NCI-H1436 (cell line): ENCODE measurements at places on chromosomes 5 and 9.
A peak's percentile ranks its signal among the peaks of the same experiment; 100 is the strongest.

DNA sequence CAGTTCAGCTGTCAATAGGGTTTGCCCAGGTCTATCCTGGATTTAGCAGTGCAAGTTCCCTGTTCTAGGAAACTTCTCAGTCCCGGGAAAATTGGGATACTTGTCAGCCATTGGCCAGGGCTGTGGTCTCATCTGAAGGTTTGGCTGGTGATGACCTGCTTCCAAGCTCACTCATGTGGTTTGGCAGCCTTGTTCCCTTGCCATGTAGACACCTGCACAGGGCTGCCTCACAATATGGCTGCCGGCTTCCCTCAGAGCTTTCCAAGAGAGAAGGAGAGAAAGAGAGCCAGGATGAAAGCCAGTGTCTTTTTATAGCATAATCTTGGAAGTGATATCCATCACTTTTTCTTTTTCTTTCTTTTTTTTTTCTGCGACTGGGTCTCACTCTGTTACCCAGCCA lies 37.7 kb upstream of the HMCN2 start:
- DNase-seq = no peak

DNA sequence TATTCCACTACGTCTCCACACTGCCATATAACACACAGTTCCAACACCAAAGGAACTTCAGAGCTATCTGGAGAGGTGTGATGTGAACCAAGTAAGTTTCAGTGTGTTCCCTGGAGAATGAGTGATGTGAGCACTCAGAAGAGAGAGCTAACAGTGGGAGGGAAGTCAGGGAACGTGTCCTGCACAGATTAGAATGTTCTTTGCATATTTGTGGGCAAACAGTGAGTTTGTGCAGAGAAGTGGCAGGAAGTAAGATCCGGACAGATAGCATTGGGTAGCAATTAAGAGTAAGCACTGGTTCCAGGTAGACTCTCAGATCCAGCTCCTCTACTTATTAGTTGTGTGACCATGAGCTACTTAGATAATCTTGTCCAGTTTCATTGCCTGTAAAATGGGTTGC lies 206.4 kb downstream of the PDZD2 start:
- no peak for DNase-seq

DNA sequence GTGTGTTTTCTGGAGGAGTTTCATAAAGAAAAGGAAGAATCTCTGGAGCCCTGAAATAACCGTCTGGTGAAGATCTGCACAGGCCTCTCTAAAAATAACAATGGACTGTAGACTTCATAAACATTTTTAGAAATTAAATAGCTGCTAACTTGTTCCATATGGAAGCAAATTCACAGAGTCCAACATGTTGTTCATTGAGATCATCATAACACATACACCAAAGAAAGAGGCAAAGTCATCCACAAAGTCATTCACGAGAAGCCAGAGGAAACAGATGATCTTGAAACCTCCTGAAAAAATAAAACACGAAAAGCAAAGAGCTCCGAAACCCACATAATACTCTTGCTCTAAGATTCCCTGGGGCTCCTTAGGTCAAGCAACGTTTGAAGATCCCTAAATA lies 347.8 kb downstream of the EFNA5 start:
- DNase-seq = no peak

DNA sequence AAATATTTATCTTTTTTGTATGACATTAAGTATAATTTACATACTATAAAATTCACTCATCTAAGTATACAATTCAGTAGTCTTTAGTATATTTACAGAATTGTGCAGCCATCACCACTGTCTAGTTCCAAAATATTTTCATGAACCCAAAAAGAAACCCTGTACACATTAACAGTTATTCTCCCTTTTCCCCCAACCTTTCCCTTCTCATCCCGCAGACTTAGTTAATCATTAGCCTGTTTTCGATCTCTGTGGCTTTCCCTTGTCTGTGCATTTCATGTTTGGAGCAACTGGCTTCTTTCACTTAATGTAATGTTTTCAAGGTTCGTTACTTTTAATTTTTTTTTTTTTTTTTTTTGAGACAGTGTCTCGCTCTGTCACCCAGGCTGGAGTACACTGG lies 37.5 kb downstream of the MTREX start:
- no peak for DNase-seq

- DNase-seq = no peak
Observed at GRCh38 chr5:150619359-150620230, 20.9 kb upstream of the SYNPO start.

GRCh38 chr9:137108608-137109249 lies 5.8 kb downstream of the DPP7 start:
- DNase-seq = no peak

- DNase-seq = no peak
Observed at GRCh38 chr5:119341452-119342349, 14.1 kb upstream of the TNFAIP8 start.

- DNase-seq = no peak
Observed at GRCh38 chr5:170711300-170711699, 72.2 kb upstream of the GABRP start.

DNA sequence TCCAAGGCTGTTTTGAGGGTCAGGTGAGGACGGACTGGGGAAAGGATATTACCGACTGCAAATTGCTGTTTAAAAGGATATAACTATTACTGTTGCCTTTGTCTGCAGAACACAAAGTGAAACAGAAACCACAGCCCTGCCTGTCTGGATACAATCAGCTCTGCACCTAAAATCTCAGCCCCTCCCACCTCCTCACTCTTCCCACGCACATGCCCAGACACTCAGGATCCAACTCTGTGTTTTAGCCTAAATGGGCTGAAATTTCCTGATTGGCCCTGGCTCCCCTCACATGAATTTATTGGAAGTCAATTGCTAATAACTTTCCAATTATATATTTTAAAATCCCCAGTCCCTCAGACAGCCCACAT lies 176.3 kb upstream of the PPP1R26 start:
- no peak for DNase-seq

DNA sequence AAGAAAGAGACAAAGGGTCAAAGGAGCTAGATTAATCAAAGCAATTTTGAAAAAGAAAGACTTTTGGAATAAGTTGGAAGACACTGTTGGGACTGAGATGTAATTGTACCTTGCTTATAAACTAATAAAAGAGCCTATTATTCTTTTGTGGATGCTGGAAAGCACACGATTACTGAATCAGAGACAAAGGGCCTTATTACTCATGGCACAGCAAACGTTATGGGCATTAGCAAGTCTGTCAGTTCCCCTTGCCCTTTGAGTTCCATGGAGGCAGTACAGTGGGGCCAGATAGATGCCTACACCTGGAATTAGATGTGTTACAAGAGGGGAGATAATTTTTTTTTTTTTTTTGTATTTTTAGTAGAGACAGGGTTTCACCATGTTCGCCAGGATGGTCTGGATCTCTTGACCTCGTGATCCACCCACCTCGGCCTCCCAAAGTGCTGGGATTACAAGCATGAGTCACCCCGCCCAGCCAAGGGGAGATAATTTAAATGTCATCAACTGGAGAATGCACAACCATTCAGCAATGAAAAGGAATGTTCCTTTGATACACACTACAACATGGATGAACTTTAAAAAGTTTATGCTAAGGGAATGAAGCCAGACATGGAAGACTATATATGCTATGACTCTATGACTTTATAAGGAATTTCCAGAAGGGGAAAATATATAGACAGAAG lies 128.9 kb downstream of the STARD4 start:
- no peak for DNase-seq

- peak; percentile 3 for DNase-seq
Observed at GRCh38 chr5:33299621-33300208, 141.1 kb upstream of the TARS1 start.

GRCh38 chr9:113187929-113188595 lies 33.0 kb downstream of the FKBP15 start:
- DNase-seq = no peak

DNA sequence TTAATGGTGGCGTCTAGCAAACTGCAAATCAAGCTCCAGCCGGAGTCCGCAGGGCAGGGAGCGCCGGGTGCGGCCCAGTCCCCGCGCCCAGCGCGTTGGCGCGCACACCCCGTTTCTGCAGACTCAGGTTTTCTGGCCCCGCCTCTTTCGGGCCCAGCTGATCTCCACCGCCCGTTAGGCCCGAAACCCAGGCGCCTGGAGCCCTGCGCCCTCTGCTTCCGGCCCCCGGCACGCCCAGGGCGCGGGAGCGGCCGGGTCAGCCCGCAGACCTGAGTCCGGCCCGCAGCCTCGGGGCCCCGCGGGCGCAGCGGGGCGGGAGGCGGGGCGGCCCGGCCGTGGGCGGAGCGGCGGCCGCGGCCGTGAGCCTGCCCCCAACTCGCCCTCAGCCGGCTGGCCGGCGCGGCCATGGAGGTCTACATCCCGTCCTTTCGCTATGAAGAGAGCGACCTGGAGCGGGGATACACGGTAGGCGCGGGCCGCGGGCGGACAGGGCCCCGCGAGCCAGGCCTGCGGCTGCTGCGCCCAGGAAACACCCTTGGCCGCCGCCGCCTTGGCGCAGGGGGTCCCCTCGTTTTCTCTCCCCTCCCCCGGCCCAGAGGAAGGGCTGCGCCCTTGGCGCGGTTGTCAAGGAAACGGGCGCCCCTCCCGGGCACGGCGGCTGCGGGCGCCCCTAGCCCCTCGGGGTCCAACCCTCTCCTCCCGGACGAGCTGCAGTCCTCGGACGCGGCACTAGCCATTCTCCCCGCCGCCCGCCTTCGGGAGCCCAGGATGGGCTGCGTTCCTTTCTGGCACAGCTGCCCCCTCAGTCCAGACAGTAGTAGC lies at the start of gene SNX24:
TSS of gene SNX24 (plus strand) at position 385 of the 822 bp plus-strand sequence. CDS start at position 406, 21 bp downstream.
- peak; percentile 58 for DNase-seq

DNA sequence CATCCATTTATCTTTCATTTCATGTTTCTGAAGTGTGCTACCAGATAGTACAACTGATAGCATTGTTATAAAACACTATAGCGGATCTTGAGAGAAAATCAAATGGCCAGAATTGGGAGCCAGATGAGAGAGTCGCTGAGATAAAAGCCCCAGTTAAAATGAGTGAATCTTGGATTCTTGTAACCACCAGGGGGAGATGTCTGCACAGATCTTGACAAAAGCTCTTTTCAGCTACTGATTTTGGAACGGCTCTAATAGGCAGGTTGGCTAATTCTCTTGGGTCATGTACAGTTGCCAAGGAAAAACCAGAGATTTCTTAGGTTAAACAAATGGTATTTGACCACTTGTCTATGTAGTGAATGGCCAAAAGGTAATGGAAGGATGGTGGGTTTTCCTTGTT lies 21.7 kb downstream of the F2RL2 start:
- peak; percentile 23 for DNase-seq

- no peak for DNase-seq
Observed at GRCh38 chr9:124409410-124409809, 5.8 kb downstream of the PSMB7 start.

DNA sequence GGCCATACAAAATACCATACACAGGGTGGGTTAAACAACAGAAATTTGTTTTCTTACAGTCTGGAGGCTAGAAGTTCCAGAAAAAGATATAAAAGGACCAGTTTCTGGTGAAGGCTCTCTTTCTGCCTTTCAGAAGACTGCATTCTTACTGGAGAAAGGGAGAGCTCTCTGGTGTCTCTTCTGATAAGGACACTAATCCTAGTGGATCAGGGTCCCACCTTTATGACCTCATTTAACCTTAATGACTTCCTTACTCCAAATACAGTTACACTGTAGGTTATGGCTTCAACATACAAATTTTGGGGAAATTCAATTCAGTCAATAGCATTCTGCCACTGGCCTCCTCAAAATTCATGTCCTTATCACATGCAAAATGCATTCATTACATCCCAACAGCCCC lies 351.9 kb upstream of the POU5F2 start:
- no peak for DNase-seq

DNA sequence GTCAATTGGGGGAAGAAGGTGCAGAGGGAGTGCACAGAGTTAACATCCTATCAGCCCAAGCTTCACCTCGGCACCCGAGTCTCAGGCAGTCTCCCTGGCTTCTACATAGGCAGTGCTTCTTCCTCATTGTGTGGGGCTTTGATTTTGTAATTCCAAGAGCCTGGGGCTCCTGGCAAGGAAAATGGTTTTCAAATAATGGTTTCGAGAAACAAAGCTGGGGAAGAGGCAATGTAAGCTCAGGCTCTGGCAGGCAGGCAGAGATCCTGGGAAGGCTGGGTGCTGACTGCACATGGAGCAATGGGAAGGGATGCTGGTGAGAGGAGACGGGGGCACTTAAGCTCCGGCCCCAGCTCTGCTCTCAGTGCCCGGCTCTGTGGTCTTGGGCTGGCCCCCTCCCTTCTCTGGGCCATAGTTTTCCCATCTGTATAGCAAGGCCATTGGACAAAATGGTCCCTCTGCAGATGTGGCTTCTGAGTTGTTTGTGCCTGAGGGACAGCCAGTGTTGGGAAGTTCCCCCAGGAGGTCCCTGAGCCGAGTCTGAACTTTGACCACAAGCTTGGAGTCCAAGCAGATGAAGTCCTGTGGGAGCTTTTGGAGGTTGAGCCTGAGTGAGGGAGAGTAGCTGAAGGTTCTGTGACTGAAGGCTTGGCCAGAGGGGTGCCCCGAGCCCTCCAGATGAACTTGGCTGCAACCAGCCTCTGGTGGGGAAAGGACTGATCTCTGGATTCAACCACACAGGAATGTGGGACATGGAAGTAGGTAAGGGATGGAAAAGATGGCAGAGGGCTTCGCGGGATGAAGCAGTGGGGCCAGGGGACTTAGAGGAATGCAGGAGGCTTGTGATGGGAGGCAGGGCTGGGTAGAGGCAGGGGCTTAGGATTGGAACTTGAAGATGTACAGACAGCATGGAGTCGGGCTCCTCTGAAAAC lies 28.5 kb upstream of the IL17B start:
- DNase-seq = no peak

DNA sequence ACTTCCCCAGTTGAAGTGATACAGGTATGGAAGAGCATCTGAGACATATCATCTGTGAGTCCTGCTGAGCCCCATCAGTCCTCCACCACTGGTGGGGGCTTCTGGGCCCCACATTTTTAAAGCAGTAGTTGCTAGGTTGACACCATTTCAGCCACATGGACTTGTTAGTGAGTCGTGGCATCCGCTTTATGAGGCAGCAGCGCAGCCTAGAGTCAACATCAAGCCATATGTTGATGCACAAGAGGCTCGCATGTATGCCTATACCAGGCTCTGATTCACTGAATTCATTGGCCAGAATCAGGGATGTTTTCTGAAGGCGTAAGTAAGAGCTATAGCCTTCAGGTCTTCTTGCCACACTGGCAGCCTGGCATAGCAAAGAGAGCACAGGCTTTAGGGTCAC lies 26.8 kb downstream of the ZNF346 start:
- no peak for DNase-seq

DNA sequence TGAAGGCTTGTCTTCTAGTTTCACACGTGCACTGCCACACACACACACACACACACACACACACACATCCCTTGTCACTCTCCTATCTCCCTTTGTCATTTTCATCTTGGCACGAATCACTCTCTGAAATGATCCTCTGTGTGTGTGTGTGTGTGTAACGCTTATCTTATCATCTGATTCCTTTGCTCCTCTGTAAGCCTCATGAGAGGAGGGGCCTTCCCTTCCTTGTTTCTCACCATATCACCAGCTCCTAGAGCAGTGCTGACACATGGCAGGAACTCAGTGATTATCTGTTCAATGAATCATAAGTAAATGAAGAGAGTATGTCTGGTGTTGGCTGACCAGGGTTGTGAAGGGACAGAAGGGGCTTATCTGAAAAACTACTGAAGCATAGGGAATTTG lies 53.3 kb downstream of the PDE4D start:
- no peak for DNase-seq
